ENCODE measurements at places on chromosomes 4 and X.
A peak's percentile ranks its signal among the peaks of the same experiment; 100 is the strongest.

DNA sequence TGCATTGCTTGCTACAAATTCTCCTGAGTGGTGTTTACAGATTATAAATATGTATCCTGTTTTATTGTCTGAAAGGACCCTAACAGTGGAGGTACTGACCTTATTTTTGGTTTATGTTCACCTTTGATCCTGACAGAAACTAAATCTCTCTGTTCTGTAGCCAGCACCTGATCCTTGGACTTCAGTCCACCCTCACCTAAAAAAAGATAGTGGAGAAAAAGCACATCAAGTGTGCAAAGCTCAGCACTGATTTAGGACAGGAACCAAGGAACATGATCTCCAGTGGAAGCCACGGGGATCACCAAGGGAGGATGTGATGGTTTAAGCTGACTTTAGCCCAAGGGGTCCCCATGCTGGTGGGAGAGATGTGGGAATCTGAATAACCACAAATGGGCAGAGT lies 22.3 kb upstream of the C4orf54 start:
- DNase-seq: no peak

GRCh38 chrX:39904816-39905537 lies 192.8 kb downstream of the BCOR start:
- DNase-seq: no peak

DNA sequence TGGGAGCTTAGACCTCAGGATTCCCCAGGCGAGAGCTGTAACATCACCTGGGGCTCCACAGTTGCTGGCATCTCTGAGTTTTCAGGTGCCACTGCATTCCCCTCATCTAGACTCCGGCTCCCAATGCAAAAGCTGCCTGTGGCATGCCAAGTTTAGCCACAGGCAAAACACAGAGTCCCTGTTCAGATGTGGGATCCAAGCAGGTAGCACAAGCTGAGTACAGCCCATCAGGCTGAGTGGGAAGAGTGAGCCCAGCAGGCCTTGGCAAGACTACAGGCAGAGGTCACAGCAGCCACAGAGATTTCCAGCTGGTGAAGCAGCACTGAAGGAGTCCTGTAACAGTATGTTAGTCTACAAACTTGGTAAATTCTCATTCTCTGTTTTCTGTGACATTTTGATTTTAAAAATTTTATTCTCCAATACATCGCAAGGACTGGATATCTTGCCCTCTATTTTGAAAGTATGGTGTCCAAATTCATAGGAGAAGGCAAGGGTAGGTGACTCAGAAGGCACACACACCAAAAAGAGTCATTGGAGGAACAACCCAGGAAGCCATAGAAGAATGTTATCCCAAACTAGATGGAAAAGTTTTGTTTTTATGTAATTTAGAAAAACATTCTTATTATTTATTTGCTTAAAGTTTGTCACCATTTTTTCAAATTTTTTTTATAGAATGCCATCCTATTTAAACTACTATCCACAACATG lies 13.6 kb upstream of the CXCL2 start:
- no peak for DNase-seq

DNA sequence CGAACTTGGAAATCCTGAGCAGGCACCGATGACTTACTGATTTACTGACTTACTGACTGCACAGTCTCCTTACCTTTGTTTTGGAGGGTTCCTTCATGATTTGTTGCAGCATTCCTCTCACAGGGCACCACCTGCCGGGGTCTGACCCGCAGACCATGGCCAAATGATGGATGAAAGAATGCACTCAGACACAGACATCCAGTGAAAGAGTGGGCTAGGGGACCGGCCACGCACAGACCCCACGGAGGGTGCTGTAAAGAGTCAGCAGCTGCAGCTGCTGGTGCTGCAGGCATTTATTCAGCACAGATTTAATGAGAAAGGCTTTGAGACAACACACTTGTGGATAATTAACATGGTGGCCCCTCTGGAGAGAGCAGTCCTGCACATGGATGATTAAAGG lies 3.4 kb downstream of the MAGEB5 start:
- DNase-seq: no peak

DNA sequence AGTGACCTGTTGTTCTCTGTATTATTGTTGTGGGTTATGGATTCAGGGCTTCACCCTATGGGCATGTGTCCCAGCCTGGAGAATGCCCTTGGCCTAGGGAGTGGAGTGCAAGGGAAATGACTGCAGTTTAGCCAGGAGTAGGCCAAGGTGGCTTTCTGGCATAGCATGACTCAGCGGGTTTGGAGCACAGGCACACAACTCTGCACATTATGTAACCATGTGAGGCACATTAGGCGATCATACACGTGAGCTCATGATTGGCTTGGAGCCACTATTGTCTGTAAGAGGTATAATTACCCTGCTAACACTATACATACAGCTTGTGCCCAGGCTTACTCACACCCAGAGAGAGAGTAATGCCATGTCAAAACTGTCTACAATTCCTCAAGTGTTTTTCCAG lies 35.1 kb upstream of the TACR3 start:
- DNase-seq: no peak

DNA sequence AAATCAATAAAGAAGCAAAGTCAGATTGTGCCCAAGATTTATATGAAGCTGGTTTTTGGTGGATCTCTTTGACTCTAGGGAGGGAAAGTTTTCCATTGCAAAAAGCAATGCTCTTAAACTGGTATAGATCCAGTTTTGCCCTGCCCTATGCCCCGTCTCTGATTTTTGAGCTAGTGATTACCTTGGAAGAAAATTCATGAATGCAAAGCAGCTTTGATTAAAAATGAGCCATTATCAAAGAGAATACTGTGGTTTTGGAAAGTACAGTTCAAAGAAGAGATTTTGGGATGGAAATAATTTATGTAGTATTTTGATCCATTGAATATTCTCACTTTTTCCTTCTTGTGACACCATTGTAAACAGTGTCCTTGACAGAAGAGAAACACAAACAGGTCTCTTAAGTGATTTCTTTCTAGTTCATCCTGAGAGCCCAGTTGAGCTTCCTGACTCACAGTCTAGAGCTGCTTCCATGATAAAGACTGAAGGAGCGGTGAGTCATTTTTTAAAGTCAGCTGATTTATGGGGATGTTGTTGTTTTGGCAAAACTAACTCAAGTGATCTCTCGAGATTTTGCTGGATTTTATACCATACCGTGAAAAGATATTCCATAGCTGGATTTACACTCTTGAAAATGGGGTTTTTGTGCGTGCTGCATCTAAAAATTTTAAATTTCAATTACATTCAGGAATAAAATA lies 76.7 kb downstream of the AFF1 start:
- no peak for DNase-seq

GRCh38 chr4:7001271-7001670 lies 41.9 kb upstream of the TADA2B start:
- DNase-seq: no peak

DNA sequence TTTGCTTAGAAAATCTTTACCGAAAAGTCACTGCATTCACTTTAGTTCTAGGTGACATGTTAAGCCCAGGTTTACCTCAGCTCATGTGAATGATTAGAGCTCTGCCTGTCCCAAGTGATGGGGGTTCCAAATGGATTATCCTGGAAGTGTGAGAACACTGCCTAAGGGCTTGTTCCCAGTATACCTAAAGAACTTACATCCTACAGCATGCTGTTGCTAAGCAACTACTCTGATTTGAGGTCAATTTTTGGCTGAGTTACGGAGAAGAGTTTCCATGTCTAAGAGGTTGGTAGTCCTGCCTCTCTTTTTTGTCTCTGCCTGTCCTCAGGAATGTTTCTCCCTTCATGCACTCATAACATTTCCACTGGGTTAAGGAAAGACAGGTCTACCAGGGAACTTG lies 67.6 kb upstream of the UGT2B15 start:
- no peak for DNase-seq

- DNase-seq: no peak
These were observed 28.1 kb downstream of the CLNK start for GRCh38 chr4:10656420-10656819.

DNA sequence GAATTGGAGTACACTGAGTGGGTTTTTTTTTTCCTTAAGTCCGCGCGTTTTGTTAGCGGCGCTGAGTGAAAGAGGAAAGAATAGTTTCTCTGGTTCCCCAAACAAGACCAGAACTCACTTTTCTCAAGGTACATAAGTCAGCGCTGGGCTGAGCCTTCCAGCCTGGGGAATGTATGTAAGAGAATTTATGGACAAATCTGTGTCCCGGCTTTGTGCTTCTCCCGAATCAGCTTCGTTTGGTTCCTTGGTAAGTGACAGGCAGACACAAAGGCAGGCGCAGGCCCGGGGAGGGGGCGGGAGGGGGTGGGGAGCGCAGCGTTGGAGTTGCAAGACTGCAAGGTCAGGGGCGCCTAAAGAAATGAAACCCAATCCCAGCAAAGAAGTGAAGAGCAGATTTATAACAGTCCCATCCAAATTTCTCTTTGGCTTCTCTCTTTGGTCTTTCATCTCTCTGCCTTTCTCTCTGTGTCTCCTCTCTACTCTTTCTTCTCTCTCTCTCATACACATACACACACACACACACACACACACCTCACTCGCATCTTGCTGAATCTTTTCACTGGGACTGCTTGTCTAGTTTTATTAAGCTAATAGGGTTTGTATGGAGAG lies 981 bp downstream of the TET2 start:
- DNase-seq: peak; percentile 39

DNA sequence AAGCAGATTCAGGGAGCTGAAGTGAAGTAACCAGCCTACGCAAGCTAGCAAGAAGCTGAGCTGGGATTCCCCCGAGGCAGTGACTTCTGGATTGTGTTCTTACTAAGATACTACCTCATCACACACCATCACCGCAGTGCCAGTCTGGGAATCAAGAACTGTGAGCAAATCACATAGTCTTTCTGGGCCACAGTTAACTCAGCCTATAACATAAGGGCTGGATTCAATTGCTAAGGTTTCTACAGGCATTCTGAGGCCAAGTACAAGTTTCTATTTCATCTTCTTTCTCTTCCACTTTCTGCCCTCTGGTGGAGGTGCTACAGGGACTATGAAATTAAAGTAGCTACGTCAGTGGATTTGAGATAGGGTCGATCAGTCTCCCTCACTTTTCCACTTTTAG lies 1.4 kb upstream of the CORIN start:
- DNase-seq: peak; percentile 56

GRCh38 chr4:56433280-56433679 lies 2.1 kb downstream of the PPAT start:
- DNase-seq: no peak

DNA sequence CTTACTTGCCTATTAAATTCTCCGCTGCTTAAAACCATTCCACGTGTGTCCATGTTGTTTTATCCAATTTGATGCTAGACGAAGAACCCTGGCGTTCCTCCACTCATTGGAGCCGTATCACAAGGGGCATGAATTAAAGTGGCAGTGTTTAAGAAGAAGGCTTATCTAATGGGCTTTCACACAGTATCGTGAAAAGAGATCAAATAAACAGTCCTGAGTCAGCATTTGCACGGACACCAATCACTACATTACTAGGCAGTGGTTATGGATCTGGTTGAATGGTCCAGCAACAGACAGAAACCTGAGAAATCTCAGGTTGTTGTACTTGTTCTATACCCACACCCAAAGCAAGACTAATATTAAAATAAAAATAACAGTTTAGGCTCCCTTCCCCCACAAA lies 671.6 kb downstream of the FAT4 start:
- DNase-seq: no peak

GRCh38 chr4:74197080-74197479 lies 39.2 kb downstream of the MTHFD2L start:
- DNase-seq: no peak

DNA sequence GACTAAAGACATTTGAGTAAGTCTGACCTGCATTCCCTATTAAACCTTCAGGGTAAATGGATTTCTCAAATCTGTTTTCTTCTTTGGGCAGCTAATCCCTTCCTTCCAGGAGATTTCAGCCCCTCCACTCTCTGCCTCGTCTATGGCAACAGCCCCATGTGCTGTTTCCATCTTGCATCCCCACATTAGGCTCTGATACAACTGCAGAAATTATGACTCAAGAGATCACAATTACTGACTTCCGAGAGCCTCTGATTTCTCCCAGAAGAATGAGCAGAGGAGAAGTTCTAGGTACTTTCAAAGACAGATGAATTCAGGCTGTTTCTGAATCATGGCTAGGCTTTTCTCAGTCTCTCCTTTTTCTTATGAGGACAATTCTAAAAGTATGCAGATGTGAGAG lies 38.7 kb downstream of the RAI2 start:
- DNase-seq: no peak

DNA sequence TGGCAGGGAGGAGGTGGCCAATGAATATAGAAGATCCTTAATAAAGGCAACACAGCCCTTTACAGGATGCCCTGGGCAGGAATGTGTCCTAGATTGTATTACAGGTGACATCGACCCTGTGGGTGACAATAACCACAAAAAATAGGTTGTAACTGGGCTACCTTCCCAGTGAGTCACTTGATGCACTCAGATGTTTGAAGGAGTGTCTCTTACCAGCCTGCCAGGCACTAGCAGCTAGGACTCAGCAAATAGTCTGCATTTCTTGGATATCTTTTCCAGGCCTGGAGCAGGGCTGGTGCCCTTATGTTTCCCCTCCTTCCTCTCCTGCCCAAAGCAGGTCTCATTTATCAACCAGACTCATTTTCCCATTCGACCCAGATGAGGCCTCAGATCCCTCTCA lies 50.9 kb upstream of the TMEM164 start:
- DNase-seq: no peak

GRCh38 chr4:96465834-96466233 lies 625.9 kb downstream of the PDHA2 start:
- DNase-seq: no peak

GRCh38 chr4:79044141-79044659 lies 105.0 kb upstream of the PAQR3 start:
- DNase-seq: no peak

DNA sequence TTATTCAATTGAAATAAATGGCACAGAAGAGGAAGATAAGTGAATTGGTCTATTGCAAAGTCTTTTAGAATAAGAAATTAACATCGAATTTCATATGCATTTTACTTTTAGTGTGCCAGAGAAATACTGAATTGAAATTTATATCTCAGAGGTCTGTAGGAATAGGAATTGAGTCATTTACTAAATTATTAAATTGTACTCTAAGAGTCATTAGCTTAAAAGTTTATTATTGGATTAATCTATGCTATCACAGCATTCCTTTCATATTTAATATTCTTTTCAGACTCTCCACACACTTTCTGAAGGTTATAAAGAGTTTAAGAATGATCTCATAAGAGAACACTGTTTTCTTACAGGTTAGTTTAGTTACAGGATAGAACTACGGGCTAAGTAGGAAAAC lies 2711.5 kb downstream of the ARAP2 start:
- no peak for DNase-seq

GRCh38 chrX:148854306-148854705 lies 353.9 kb downstream of the AFF2 start:
- no peak for DNase-seq

Measured in activated CD8-positive, alpha-beta T cell treated with anti-CD3 and anti-CD28 coated beads for 36 hours (primary cell).